ENCODE measurements at places on chromosomes 6 and 20.

- no peak for DNase-seq
Measured at GRCh38 chr6:124866040-124866439, 96.2 kb upstream of the RNF217 start.

GRCh38 chr6:109483735-109484057 lies 677 bp upstream of the ZBTB24 start:
- no peak for DNase-seq

GRCh38 chr20:1184638-1185315 lies at the start of gene TMEM74B:
Gene TMEM74B (minus strand): TSS chr20:1184981. CDS start chr20:1183801, 1,180 bp downstream.
- no peak for DNase-seq

GRCh38 chr6:141598487-141598886 lies 534.2 kb upstream of the GJE1 start:
- no peak for DNase-seq

DNA sequence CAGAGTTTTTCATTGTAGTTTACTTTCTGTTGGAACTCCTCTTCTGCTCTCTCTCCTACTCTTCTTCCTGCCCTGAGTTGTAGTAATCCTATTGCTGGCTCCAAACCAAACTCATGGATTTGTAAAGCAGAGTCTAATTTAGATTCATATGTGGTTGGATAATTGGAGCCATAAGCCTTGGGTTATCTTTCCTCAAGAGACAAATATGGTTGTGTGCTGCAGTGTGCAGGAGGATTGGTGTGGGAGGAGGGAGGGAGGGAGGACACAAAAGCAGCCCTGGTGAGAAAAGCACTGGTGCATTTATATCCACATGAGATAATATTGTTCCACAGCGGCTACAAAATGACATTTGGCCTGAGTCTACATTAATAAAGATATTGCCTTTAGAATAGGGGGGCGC lies 4.2 kb downstream of the HLA-G start:
- no peak for DNase-seq

DNA sequence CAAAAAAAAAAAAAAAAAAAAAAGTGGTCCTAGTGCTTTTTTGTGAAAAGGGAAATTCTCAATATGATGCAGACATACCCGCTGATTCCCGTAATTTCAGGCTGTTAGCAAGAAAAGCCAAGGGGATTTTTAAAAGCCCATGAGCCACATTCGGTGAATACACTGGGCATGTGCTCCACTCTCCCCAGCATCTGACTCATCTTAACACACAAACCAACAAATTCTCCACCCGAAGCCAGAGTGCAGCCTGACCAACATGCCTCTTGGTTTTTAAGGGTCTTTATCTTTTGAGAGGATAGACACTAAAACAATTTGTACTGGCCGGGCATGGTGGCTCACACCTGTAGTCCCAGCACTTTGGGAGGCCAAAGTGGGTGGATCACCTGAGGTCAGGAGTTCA lies 45.5 kb upstream of the CD83 start:
- no peak for DNase-seq

DNA sequence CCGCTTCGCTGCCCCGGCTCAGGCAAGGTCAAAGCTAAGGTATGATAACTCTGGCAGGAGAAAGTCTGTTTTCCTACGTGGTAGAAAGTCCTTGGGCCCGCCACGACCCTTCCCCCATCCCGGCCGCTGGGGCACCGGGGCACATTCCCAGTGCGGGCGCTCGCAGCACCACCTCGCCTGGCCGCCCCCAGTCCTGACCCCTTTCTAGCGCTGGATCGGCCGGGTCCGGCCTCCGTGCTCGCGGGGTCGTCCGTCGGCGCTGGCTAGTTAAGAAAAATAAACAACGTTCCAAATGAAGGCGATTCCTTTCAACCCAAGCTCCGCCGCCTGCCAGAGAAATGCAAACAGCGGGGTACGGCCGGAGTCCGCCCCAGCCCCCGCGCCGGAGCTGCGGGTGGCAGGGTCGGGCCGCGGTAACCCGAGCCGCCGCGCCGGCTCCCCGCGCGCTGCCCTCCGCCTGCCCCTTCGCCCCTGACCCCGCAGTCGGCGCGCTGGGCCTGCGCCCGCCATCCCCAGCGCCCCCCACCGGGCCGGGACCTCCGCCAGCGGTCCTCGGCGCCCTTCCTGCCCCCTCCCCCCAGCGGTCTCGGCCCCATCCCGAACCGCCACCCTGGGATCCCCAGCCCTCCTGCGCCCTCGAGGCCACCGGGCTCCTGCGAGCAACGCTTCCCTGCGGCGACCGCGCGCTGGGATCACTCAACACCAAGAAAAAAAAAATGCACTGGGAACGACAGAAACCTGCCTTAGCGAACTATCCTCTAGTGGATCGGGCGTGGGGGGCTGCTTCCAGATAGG lies 37.6 kb downstream of the NCR2 start:
- no peak for DNase-seq

DNA sequence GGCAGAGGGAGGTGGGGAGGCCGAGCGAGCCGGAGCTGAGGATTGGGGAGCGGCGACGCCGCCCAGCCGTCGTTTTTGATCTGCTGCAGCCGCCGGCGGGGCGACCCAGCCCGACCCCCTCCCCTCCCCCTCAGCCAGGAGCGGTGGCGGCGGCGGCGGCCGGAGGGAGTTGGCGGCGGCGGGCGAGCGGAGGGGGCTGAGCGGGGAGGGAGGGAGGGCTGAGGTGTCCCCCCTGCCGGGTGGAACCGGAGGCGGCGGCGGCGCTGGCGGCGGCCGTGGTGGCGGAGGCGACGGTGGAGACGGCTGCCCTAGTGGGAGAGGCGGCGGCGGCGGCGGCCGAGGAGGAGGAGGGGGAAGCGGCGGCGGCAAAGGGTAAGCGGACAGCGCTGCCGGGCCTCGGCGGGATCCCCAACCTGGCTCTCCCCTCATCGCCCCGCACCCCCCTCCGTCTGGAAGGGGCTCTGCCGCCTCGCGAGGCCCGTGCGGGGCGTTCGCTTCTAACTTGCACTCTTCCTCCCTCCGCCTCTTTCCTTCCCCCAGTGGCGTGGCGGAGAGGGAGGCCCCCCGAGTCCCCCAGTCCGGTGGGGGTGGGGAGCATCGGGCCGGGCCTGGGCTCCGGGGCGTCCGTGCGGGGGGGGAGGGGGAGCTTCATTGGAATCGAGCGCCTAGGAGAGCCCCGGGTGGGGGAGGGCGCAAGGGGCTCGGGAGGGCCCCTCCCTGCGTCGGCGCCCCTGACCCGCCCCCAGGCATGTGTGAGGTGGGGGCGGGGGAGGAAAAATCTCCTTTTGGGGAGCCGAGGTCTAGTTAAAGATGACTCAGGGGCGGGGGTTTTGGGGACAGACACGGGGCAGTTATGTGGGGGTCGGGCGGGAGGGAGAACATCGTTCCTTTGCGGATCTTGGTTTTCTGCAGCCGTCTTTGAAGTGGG lies at the start of gene TAB2:
Gene TAB2, plus strand, starts transcription at position 69 of the 928 bp plus-strand sequence. CDS start 52,286 bp downstream, outside the sequence.
- DNase-seq: peak; percentile 78

DNA sequence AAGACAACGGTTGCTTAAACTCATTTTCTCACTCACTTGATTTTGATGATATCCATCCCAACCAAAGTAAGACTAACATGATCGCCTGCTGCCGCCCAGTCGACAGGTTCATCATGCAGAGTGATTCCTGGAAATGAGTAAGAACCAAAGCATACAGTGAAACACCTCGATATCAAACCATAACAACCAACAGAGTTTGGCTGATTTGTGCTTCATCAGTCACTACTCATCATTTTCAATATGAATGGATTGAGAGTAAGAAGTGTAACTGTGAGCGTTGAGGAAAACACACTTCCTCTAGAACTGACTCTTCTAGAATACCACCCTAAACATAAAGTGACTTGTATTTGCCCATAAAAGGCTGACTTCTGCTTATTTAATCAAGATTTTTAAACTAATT lies 29.2 kb upstream of the ALDH8A1 start:
- no peak for DNase-seq

DNA sequence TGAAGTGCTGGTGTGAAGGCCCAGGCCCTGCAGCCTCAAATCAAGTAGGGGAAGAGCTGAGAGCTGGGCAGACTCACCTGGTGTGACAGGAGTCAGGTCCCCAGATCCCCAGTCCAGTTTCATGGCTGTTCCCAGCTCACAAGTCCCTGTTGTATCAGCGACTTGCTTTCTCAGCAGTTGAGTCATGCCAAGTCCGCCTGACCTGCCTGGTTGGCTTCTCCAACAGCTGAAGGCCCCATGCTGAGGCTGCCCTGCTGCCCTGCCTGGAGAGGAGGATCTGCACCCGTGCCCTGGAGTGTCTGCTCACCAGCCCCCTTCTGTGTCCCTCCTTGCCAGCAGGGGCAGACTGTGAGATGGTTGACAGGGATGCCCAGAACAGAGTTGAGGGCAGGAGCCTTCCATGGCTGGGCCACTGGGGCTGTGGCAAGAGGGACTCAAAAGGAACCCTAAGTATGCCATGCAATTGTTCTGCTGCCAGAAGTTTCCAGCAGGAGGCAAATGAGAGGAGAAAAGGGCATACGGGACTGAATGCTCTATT lies 39.3 kb upstream of the TRAF3IP2 start:
- no peak for DNase-seq

DNA sequence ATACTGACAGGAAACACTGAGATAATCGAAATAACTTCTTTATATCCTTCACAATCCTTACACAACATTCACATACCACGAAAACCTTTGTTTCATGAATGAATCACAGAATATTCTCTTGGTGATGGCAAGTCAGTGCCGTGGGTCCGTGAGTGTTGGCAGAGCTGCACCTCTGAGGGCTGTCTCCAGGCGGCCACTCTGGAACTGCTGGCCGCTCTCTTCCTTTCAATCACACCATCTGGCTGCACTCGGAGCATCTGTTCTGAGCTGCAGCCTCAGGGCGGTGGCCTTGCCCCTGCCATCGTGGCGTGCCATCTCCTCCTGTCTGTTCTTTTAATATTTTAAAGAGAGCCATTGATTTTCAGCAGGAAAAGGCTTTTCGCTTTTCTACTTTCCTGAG lies 129.4 kb upstream of the AFDN start:
- no peak for DNase-seq

GRCh38 chr6:112626468-112627082 lies 279.4 kb downstream of the RFPL4B start:
- DNase-seq: no peak

GRCh38 chr6:139407718-139408222 lies 33.3 kb upstream of the CITED2 start:
- DNase-seq: no peak

GRCh38 chr6:102549221-102549874 lies 1155.8 kb downstream of the GRIK2 start:
- no peak for DNase-seq

- DNase-seq: no peak
Measured at GRCh38 chr6:87661016-87661415, 41.0 kb downstream of the AKIRIN2 start.

DNA sequence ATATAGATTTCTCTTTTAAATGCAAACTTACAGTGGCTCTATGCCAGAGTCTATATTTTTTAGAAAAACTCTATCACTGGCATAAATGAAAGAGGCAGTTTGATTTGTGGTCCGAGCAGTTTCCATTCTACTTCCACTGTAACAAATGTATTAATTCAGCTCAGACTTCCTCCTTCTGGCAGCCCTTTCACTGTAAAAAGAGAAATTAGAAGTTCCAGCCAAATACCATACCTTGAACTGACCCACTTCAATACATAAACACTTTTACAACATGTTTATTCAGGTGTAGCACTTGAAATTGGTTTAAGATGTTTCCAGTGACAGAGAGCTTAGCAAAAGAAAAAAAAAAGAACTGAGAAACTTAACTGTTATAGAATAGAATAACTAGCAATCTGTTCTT lies 99.3 kb downstream of the BMP5 start:
- no peak for DNase-seq

GRCh38 chr6:111943266-111943665 lies 70.0 kb upstream of the FYN start:
- DNase-seq: no peak

DNA sequence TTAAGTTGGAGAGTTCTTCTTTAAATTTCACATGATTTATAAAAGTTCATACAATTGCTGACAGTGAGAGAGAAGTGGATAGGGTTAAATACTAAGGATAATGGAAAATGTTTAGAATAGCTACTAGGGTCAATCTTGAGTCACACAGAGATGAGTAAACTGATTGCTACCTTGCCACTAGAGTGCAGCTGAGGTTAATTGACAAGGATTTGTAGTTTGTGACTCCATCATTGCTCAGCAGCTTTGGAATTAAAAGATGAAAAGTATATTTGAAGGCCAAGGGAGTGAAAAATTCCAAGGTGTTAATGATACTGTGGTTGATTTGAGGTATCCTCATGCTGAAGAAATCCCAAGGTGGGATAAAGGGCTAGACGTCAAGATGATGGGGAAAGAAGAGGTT lies 524.0 kb downstream of the UTRN start:
- DNase-seq: no peak

- DNase-seq: no peak
Measured at GRCh38 chr6:33896391-33897188, 92.8 kb upstream of the MLN start.

GRCh38 chr6:27303613-27304272 lies 8.3 kb downstream of the POM121L2 start:
- DNase-seq: no peak

DNA sequence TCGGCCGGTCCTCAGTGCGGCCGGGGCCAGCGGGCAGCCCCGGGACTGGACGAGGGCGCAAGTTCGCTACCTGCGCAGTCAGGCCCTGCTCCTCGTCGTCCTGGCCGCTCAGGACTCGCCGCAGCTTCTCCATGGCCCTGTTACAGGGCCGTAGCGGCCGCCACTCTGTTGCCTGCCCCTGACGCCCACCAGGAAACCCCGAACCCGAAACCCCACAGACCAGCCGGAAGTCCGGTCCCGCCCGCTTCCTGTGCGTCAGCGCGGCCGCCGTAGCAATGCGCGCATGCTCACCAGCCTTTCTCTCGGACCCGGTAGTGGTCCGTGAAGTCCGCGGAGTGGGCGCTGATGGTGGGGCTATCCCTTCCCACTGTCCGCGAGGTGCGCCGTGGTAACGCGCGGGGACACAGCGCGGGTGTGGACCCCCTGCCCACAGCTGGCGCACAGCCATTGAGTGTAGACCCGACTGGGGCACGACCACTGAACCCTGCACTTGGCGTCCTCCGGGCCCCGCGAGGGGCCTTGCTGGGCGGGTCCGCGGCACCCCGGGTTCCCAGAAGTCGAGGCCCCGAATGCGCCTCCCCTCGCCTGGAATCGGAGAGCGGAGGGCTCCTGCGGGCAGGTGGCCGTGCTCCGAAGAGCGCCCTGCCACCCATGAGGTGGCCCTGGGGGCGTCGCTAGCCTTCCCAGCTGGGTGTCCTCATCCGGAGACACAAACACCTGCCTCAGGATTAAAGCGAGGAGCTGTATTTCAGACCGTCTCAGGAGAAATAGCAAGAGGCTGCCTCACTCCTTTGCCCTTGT lies at the start of gene SFT2D1:
Gene SFT2D1, minus strand, starts transcription at position 197 of the 801 bp plus-strand sequence. Its CDS starts 64 bp downstream, at position 133.
- peak; percentile 91 for DNase-seq

DNA sequence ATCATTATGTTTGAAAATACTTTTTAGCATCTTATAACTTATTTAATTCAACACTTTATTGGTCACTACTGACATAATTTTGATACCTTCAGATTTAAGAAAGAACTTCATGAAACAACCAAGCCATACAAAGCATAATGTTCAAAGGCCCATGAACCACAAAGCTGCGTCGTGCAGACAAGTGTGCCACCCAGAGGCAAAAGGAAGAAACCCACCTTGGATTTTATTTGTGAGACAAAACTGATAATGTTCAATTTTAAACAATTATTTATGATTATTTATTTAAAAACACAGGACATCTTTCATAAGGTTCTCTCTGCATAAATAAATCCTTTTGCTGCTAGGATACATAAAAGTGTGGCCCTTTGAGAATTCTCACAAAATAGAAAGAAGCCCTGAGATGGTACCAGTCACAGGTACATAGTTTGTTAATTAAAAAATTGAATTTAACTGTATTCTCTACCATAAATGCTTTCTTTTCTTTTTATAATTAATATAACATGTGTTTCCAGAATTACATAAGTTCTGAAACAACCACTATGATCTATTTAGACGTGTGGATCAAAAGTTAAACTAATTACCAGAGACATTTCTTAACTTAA lies 143.7 kb downstream of the RALGAPA2 start:
- DNase-seq: no peak

Measured in mucosa of descending colon (tissue), 3 donors.